ENCODE measurements at places on chromosomes 12 and 14.

- no peak for DNase-seq
Observed at GRCh38 chr12:113664224-113664681, 192.6 kb upstream of the LHX5 start.

- no peak for DNase-seq
Observed at GRCh38 chr14:60355768-60356167, 106.7 kb downstream of the PPM1A start.

GRCh38 chr14:68103853-68104252 lies 284.3 kb downstream of the RAD51B start:
- DNase-seq: no peak

DNA sequence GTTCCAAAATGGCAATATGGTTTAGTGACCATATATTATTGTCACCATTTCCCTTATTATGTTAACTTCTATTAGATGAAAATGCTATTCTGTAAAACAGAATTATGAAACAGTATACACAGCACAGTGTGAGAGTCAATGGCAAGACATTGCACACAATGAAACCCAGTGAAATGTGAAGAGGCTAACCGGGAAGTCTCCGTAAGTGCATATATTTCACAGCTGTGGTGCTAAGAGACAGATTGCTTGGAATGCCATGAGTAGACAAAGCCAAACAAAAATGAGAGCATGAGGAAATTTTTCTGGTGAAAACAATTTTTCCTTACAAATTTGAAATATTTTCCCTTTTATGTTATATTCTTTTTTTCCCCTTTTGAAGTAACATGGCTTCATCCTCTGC lies 49.4 kb downstream of the DYRK2 start:
- DNase-seq: no peak

DNA sequence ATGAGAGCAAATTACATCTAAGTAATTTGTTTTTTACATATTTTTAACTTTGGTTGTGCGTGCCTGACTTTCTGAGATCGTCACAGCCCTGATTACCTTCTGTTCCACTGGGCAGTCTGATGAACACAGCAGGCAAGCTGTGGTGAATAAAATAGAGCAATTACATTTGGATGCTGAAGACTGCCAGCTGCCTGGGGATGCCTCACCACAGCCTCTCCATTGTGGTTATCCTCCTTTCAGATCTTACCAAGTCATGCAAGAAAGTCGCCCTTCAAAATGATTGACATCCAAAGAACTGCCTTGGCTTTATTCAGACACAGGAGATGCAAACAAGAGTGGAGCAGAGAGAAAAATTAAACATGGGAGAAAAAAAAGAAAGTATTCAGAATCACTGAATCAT lies 456.6 kb upstream of the TMPO start:
- DNase-seq: no peak

GRCh38 chr12:17976202-17976601 lies 113.8 kb downstream of the RERGL start:
- no peak for DNase-seq

DNA sequence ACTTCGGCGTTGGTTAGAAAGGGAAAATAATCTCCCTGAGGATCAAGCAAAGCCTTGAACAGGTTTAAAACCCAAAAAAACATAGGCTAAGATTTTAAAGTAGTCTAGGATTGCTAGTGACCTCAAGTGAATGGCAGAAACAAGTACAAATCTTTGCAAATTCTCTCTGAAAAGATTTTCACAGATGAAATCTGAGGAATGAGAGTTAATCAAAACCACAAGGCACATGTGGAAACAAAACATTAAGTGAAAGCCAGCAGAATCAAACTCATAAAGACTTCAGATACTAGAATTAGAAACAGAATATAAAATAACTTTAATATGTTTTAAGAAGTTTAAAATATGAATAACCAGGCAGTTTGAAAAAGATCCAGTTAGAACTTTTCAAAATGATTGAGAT lies 52.2 kb upstream of the CFL2 start:
- no peak for DNase-seq

DNA sequence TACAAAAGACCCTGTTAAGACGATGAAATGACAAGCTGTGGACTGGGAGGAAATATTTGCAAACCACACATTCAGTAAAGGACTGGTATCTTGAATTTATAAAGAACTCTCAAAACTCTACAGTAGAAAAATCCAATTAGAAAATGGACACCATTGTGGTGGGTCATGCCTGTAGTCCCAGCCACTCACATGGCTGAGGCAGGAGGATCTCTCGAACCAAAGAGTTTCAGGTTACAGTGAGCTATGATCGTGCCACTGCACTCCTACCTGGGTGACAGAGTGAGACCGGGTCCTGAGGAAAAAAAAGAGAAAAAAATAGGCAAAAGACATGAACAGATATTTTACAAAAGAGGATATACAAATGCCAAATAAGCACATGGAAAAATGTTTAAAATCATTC lies 41.9 kb downstream of the TTC6 start:
- DNase-seq: no peak

GRCh38 chr12:56189918-56190694 lies 823 bp upstream of the SMARCC2 start:
- DNase-seq: peak; percentile 62

DNA sequence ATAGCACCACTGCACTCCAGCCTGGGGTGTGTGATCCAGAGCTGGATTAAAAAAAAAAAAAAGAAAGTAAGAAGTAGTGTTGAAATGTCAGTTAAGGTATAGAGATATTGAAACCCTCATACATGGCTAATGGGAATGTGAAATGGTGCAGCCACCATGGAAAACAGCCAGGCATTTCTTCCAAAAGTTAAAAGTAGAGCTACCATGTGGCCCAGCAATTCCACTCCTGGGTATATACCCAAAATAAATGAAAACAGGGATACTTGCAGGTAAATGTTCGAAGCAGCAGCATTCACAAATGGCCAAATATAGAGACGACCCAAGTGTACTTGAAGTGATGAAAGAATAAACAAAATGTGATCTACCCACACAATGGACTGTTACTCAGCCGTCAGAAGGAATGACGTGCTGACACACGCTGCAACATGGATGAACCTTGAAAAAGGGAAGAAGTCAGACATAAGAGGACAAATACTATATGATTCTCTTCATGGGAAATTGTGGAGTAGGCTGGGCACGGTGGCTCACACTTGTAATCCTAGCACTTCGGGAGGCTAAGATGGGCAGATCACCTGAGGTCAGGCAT lies 15.2 kb downstream of the IL31 start:
- no peak for DNase-seq

- DNase-seq: no peak
Observed at GRCh38 chr12:65997056-65997455, 133.5 kb downstream of the LLPH start.

DNA sequence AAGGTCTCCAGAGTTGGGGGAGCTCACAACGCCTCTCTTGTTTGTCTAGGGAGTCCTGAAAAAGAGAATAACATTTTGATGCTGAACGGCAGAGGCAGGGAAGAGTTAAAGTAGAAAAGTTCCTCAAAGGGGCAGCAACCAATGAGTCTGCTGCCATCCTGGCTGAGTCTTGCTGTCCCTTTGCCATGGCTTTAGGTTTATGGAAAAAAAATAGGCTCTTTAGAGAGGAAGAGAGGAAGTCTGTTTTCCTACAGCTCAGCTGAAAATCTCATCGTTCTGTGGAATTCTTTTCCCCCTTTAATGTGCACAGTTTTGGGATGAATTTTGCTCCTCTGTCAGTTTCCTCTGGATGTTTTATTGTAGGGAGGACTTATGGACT lies 314.8 kb upstream of the TBX3 start:
- no peak for DNase-seq

- DNase-seq: no peak
Observed at GRCh38 chr12:101609198-101609597, 14.4 kb downstream of the MYBPC1 start.

DNA sequence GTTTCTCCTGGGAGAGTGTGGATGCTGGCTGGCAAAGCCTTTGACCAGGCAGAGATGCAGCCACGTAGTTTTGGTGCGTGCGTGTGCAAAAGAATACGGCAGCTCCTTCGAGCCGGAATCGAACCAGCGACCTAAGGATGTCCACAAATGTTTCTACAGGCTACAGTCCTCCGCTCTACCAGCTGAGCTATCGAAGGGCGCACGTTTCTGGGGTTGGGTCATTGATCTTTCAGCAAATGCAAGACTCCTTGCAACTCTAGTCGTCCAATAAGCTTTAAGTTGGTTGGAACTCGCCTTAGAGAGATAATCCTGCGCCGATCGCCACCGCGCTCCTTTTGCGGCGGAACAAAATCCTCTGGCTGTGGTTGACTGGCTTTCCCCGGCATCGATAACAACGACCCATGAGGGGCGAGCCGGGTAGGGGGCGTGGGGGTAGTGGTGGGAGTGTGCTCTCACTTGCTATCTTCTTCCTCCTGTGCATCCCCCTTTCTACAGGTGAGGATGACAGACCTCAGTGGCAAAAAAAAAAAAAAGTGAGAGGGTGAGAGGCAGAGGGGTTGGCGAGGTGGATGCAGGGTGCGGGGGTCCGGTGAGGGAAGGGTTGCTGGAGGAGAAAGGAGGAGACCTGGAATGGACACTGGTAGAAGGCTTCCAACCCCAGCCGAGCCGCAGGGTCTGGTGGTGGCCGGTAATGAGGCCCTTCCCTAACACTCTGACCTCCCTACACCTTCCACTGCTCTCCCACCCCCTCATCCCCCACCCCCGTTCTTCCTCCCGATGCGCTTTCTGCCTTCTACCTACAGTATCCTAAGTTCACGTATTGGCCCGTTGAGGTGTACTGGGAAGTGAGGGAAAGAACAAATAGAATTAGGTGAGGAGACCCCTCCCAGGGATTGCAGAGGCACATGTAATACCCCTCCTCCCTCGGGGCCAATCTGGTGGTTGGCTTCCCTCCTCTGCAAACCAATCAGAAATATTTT lies 11.8 kb upstream of the OR6S1 start:
- no peak for DNase-seq

DNA sequence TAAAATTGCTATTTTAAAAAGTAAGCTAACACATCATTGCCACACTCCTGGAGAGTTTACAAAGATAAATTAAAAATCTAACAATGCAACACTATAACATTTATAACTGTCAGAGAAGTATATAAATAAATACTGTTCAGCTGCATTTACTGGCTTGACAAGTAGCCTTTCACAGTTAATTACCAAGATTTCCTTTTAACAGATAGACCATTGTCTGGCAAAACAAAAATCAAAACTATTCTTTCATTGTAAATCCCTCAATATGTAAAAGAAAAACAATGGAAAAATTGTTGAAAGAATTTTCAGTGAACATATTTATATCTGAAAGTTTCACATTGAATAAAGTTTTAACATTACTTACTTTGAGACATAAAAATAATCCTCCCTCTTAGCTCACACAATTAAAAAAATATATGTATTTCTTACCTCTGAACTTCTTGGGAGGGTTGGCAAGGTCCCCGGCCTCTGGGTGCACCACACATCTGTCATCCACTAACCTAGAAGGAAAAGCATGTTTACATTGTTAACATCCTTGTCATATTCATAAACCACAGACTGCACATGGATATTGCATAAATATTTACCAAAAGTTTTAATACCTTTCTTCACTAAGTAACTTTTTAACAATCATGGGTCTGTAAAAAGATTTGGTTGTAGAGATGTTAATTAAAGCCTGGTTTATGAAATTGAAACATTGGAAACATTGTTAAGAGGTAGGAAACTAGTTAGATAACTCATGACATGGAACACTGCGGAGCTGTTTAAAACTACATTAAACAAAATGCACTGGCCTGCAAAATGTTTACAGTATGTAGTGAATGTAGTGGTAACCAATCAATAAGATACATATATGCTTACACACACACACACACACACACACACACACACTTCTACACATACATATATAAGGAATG lies 43.0 kb downstream of the ITPR2 start:
- no peak for DNase-seq

DNA sequence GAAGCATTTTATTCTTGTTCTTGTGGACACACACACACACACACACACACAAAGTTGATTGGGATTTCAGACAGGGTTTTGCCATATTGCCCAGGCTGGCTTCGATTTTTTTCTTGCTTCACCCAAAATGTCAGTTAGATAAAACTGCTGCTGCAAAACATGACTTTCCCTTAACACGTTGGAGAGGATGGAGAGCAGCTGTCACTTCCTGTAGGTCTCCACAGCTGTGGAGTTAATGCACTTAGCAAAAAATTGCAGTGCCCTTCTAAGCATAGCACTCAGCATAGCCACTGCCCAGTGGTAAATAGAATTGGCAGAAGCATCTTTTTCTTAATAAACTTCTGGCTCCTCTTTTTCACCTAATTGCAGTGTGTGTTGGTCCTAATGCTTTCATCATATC lies 54.5 kb downstream of the PDZRN4 start:
- DNase-seq: no peak

DNA sequence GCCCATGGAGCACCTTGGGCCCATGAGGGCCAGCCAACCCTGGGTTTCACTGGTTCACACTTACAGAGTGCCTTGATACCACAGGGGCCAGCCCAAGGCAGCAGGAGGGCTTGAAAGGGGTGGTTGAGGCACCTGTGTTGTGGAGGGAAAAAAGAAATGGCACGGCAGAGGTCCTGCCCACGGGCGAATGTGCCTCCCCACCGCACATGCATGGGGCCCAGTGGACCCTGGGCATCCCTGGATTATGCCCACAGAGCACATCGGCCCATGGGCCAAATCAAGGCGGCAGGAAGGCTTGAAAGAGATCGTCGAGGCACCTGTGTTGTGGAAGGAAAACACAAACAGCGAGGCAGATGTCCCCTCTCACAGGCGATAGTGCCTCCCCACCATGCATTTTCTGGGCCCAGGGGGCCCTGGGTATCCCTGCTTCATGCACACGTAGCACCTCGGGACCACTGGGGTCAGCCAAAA lies 378.1 kb downstream of the ALG10 start:
- peak; percentile 1 for DNase-seq

DNA sequence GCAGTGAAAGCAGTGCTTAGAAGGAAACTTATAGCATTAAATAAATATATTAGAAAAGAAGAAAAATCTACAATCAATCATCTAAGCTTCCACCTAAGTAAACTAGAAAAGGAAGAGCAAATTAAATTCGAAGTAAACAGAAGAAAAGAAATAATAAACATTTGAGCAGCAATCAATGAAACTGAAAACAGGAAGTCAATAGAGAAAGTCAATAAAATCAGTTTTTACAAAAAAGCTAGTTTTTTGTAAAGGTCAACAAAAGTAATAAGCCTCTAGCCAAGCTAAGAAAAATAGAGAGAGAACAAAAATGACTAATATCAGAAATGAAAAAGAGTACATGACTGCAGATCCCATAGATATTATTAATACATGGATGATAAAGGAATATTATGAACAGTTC lies 34.2 kb upstream of the KTN1 start:
- no peak for DNase-seq

DNA sequence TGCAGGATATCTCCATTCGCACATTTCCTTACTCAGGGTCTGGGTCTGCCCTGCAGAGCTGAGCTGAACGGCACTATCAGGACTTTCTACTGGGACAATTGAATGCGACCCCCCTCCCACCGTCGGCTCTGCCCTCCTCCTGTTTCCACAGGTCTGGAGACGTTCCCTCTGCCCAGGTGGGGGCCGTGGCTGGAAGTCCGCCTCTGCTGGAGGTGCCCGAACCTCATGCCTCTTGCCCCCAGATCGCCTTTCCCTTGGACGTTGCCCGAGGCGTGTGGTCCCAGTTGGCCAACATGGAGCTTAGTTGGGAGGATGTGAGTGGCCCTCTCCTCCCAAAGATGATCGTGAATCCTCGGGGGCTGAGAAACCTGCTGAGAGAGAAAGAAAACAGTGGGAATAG lies 21.2 kb upstream of the KLC1 start:
- no peak for DNase-seq

Measured in activated gamma-delta T cell treated with Interleukin-2 at 50 U/mL for 16 hours (primary cell).